Fibroblast of mammary gland (primary cell): ENCODE measurements at places on chromosomes 1 and 21.

DNA sequence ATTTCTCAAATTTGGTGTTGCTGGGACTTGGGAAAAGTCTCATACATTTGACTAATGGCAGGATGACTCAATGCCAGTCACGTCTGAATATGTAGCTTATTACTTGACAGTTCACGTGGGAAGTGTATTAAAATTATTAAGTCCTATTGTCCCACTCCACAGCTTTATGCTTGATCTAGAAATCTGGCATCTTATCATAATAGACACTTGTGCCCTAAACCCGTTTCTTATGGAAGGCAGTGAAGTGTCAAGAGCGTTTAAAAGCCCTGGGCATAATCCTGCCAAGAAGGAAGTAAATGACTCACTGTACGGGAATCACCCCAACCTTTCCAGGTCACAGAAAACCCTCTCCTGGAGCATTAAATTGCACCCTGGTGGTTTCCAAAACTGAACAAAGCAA is 207.4 kb downstream of the APP start:
- peak; percentile 63 for DNase-seq

DNA sequence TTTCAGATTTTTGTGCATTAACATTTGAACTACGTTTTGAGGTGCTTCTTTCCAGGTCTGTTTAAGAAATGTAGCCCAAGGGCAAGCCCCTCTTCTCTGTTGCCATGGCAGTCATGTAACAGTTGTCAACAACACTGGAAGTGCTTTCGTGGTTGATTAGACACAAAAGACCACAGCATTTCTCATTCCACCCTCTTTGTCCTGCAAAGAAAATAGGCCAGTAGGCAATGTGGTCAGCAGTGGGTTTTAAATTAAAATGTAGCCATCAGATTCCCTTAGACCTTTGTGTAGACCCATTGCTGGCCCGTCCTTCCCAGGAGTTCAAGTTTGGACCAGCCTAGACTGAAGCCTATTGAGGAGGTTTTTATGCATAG is 35.4 kb downstream of the VANGL1 start:
- no peak for DNase-seq

DNA sequence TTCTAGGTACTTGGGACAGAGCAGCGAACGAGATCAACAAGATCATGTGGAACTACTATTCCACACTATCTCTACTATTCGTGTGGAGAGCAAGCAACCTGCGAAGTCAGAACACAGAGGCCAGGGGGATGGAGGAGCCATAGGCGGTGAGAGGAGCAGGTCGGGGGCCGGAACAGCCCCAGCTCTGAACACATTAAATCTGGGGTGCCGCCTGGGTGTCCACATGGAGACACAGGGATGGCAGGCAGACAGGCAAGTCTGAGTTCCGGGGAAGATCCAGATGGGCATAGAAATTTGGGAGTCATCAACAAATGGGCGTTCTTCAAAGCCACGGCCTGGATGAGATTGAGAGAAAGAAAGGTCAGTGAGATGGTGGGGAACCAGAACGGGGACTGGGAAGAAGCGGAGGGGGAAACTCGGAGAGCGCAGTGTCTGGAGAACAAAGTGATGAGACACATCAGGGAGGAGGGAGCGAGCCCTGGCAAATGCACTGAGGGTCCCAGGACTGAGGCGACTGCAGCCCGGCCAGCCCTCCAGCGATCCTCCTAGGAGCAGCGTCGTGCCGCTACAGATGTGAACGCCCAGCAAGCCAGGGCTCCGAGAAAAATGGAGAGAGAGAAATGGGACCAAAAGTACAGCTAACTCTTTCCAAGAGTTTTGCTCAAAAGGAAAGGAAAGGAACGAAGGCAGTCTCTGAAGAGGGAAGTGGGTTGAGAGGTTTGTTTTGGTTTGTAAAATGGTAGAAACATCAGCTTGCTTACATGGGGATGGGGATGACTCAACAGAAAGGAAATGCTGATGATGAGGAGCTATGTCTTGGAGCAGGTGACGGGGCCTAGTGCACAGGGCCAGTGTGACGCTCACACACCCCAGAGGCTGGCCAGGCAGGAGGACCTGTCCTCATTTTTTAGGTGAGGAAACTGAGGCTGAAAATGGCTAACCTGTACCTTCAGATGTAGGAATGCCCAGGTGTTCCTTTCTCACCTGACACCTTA is 84.5 kb downstream of the GLIS1 start:
- peak; percentile 67 for DNase-seq

GRCh38 chr1:218273762-218274479 is 11.2 kb upstream of the RRP15 start:
- no peak for DNase-seq

DNA sequence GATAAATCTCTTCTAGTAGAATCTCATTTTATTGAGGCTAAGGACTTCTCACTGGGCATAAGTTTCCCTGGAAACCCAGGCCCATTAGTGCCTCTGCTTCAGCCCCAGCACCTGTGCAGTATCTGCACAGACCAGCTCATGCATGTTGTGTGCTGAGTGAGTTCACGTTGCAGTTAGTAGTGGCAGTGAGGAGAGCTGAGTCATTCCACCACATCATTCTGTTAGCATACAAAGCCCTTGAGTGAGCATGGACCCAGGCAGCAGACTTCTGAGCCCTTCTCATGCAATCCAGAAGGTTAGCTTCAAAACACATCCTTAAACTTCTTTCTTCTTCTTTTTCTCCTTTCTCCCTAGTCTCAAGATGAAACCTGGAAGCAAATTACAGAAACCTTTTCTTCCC is 45.8 kb upstream of the NTPCR start:
- peak; percentile 58 for DNase-seq

- DNase-seq: no peak
These were observed 13.3 kb downstream of the RRP15 start for GRCh38 chr1:218298398-218298797.

- DNase-seq: no peak
These were observed 2.8 kb downstream of the NRIP1 start for GRCh38 chr21:15061747-15062605.

DNA sequence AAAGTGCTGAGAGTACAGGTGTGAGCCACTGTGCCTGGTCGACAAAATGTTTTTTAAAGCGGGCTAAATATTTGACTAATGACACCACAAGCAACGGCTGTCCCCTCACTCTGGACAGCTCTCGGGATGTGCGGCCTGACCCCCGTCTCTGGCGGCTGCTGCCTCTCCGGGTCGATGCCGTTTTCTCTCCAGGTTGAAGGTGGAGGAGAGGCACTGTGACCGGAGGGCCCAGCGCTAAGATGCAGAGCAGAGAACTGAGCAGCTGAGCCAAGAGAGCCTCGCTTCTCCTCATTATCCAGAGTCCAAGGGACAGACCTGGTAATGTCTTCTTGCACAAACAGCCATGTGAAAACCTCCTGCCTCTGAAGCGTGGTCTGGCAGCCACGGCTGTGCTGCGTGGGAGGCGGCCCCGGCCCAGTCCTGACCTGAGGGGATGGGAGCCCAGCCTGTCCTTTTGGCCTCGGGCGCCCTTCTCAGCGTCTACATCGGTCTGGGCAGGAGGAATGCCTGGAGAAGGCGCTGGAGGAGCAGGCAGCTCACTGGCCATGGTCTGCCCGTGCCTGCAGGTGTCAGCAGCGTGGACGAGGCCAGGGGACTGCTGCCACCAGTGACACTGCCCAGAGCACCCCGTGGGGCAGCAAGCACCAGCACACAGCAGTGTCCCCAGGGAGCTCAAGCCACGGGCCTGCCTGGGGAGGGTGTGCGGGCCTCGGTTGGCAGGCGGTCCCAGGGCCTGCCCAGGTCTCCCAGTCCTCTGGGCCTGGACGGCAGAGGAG is 10.3 kb downstream of the MORN1 start:
- no peak for DNase-seq

DNA sequence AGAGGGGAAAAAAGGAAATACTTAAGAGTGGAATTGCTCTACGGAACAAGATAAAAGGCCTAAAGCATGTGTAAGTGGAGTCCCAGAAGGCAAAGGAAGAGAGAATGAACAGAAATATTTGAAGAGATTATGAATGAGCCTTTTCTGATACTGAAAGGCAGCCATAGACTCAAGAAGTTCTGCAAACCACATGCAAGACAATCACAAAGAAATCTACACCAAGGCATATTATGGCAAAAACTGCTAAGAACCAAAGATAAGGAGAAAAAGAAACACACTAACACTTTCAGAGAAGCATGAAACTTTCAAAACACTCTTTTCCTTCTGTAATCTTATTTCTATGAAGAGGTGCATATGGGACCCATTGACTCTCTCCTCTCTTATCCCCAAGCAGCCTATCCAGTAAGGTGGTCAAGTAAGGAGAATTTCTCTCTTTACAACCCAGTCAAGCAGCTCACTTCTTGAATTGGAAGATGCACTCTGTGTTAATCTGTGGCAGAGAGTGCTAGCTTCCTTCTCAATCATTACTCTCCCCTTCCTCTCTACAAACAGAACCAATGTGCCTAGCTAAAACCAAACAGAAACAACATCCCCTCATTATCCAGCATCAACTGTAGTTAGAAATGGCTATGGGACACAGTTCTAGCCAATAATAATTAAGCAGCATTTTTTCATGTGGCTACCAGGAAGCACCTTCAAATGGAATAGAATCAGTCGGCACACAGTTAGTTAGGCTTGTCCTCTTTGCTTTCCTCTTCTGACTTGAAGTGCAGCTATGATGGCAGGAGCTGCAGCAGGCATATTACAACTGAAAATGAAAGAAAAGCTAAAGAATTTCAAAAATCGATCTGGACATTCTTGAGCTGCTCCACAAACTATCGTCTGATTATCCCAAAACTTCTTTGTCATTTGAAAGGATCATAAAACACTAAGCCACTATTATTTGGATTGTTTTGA is 25.9 kb downstream of the KRTAP19-8 start:
- no peak for DNase-seq

GRCh38 chr21:28016571-28016970 is 976.1 kb downstream of the LTN1 start:
- no peak for DNase-seq

- no peak for DNase-seq
These were observed 132.8 kb downstream of the PGBD5 start for GRCh38 chr1:230293390-230293700.

GRCh38 chr21:45196620-45197019 is 91.1 kb downstream of the POFUT2 start:
- no peak for DNase-seq

- DNase-seq: peak; percentile 42
These were observed 19.7 kb downstream of the DPH5 start for GRCh38 chr1:101005871-101006270.

DNA sequence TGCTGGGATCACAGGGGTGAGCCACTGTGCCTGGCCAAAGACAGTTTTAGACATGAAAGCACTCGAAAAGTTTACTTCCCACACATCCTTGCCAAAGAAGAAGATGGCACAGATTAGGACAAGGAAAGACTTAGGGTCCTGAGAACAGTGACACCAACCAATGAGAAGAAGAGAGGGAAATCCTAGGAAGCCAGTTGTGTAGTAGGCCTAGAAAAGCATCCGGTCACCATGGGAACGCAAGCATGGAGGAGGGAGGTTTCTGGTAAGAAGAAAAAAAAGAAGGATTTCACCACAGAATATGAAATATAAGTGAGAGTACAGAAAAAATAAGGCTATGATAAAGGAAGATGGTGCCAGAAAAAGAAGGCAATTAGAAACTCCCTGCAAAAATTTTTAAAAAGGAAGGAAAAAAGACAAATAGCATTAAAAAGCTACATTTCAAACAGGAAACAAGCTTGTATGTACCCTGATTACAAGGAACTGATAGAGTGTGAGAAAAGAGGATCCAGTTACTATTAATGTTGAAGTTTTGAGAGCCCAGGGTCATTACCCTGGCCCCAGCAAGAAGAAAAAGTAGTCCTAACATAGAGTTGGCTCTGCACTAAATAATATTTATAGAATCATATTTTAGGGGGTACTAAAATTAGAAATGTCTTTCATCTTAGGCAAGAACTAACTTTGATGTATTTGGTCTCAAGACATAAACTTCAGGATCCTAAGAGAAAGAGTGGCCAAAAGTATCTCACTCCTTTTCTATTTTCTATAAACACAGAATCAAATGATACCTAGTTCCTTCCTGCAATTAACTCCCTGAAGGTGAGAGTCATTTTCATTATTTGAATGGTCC is 16.1 kb downstream of the DIPK1A start:
- DNase-seq: no peak

- no peak for DNase-seq
These were observed 8.0 kb upstream of the EIF2B3 start for GRCh38 chr1:44994309-44994898.

DNA sequence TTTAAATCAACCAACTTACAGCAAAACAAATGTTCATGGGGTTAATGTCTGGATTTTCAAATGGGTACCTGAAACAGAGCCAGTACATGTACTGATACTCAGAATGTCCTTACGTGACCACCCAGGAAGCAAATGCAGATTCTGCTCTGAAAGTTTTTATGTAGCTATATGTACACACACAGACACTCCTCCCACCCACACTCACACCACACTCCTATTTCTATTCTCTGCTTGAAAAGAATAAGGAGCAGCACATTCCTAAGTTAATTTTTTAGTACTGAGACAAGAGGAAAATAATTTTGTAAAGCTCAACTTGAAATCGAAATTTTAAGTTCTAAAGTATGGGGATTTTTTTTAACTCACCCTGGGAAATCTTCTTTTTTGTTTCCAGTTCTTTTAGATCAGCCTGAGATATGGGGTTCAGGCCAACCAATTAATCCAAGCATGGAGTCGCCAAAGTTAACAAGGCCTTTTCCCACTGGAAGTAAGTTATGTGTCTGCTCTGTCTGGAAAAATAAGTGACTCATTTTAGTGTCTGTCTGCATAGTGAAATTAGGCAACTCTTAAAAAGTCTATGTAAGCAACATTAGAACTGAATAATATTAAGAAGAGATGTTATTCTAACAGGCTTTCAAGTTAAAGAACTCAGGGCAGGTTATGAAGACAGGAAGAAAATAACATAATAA is 75.5 kb upstream of the DYNLT5 start:
- peak; percentile 77 for DNase-seq

DNA sequence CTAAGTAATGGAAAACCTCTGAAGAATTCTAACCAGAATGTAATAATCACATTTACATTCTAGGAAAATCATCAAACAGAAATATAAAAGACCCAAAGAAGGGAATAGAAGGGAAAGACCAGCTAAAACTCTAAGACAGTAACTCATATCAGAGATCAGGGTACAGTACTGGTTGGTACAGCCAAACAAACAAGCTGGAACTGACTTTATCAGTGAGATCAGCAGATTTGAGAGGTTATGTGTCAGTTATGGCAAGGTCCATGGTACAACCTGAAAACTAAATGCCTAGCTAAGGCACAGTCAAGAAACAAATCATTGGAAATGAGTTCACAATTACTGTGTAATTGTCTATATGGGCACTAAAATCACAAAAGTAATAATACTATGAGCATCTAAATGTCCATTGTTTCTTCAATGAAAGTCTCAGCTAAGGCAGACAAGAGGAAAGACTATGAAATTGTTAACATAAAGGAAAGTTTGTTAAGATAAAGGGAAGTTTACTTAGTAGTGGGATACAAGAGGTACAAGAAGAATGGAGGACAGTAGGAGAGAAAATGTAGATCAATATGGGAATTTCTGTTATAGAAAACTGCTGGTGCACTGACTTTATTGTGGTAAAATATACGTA is 75.8 kb downstream of the TRIM33 start:
- DNase-seq: no peak

GRCh38 chr1:2935184-2935583 is 86.1 kb upstream of the ACTRT2 start:
- DNase-seq: no peak

GRCh38 chr21:21845901-21846300 is 847.7 kb downstream of the NCAM2 start:
- DNase-seq: no peak
